ENCODE measurements at places on chromosomes 7 and 10.

DNA sequence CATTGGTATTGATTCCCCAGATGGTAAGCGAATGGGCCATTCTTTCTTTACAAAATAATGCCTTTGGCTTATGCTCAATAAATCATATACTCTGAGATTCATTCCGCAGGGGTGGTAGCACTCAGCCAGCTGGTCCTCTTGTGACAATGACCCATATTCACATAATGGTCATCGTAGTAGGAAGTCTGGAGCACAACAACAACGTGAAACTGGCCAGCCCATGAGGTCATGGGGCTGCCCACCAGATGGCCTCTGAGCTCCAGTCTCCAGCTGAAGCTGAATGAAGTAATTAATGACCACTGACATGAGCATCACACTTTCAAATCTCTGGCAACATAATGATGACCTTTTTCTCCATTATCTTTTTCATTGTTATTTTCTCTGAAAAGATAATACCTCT is 42.3 kb upstream of the SORCS1 start:
- no peak for DNase-seq

DNA sequence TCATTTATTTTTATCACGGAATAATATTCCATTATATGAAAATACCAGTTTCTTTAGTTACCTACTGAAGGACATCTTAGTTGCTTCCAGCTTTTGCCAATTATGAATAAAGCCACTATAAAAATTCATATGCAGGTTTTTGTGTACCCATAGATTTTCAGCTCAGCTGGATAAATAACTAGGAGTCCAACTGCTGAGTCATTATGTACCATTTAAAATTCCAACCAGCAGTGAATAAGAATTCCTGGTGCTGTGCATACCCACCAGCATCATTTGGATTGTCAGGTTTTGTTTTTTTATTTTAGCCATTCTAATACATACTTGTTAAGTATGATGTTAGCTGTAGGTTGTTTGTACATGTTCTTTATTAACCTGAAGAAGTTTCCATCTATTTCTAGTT is 14.5 kb downstream of the FAM24B start:
- DNase-seq: no peak

GRCh38 chr10:11560076-11560709 is 51.3 kb downstream of the USP6NL start:
- DNase-seq: peak; percentile 76

GRCh38 chr7:19437446-19437845 is 271.4 kb downstream of the POLR1F start:
- DNase-seq: no peak

DNA sequence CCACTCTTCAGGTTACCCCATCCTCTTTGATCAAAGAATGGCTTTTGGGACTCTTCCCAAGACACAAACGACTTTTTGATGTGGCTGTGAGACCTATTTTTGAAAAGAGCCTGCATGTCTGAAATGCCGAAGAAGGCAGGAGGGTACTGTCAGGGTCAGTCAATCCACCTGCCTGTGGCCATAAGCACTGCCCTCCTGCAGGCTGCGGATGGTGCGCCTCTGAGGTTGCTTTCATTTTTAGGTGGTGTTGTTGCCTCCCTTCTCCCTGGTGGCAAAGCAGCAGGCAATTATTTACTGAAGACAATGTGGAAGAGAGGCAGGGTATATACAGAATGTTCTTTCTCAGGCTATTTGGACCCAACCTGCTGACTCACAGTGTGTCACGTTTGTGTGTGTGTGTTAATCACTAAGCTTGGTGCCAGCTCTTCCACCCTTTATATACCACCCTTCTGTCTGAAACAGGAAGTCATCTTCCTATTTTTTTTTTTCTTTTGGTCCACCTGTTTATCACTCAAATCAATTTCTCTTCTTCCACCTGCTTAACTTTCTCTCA is 1421.2 kb upstream of the CELF2 start:
- DNase-seq: no peak

DNA sequence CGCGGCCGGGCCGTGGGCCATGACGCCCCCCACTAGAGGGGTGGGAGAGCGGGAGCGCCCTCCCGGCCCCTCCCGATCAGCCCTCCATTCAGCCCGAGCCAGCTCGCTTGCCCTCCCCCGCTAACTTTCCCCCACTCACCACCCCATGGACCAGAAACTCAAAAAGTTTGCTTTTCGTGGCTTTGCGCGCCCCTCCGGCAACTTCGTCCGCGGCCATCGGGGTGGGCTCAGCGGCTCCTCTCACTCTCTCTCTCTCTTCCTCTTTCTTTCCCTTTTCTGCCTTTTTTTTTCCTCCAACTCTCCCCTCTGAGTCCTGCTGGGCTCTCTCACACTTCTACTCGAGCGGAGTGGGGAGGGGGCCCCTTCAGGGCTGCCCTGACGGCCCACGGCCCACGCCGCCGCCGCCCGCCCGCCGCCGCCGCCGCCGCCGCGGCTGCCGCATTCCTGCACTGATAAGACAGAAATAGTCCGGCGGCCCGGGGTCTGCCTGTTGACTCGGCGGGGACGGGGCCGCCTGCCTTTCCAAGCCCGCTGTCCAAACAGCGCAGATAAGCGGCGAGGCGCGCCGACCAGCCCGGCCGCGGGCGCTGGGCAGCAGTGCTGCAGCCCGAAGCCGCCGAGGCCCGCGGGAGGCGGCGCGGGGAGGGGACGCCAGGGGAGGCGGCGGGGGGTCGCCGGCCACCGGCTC is at the start of gene SMARCD3:
SMARCD3 (minus strand) TSS at position 349 of the 688 bp plus-strand sequence; CDS start at position 217, 132 bp downstream.
- DNase-seq: no peak
